Memory B cell (primary cell): ENCODE measurements at places on chromosomes 5 and 9.

GRCh38 chr5:80406980-80407734 is 707 bp upstream of the ZFYVE16 start:
- no peak for DNase-seq
- H3K36me3 ChIP-seq = no peaks in the 10 kb centered on the region
- peak overlapping the region; percentile 96 for H3K4me3 ChIP-seq
- H3K27ac ChIP-seq = peak overlapping the region; percentile 97
- no peaks in the 10 kb centered on the region for H3K27me3 ChIP-seq

DNA sequence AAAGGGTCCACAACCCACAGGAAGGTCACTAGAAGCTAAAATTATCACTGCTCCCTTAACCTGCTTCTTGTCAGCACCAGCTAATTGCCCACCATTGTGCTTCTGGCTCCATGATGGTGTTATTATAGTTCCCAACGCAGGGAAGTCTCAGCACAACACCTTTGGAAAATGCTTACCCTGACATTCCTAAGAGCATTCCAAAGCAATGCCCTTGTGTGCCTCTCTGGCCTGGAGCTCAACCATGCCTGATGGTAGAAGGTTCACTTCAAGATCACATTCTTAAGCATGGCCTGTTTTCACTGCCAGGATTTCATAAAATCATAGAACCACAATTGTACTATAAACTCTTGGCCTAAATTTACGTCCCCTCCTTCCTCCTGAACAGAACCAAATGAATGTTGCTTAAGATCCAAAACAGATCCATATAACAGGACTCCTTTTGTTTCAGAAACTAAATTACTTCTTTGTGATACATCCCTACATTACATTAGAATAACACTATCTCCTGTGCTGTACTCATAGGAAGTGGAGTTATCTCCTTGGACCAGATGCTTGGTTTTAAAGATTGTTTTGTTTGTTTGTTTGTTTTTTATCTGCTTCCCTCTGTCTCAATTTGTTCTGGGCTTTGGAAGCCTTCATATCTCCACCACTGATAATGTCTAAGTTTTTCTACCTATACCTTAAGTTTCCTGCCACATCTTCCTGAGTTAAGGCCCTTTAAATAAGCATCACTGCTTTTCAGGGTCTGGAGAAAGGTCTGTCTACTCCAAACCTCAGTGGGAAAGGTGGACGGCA is 32.1 kb downstream of the ARL15 start:
- H3K4me1 ChIP-seq = peaks cover 8% of the 10 kb centered on the region
- H3K27ac ChIP-seq = no peak overlapping the region
- H3K36me3 ChIP-seq = peaks cover 33% of the 10 kb centered on the region
- no peaks in the 10 kb centered on the region for H3K27me3 ChIP-seq
- H3K4me3 ChIP-seq = no peak overlapping the region
- DNase-seq = no peak

DNA sequence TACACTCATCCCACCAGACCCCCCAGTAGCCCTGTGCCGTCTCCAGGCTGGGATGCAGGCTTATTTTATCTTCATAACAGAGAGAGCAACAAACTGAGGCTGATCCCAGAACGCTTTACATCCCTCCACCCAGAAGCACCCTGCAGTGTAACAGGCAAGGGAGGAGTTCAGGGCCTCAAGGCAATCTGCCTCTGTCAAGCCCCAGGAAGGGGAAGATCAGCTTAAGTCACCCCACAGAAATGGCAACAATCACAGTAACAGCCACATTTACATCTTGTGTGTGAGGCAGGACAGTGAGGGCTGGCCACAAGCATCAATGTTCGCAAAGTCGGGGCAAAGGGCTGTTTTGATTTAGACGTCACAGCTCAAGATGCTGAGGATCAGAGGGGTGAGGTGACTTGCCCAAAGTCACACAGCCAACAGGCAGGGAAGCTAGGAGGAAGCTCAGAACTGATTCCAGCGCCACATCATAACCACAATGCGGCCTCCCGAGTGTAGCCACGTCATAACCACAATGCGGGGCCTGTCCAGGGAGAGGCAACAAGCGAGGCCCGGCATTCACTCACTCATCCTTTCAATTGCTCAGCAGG is 14.4 kb downstream of the STK10 start:
- no peaks in the 10 kb centered on the region for H3K27me3 ChIP-seq
- peaks cover 14% of the 10 kb centered on the region for H3K36me3 ChIP-seq
- no peak for DNase-seq

DNA sequence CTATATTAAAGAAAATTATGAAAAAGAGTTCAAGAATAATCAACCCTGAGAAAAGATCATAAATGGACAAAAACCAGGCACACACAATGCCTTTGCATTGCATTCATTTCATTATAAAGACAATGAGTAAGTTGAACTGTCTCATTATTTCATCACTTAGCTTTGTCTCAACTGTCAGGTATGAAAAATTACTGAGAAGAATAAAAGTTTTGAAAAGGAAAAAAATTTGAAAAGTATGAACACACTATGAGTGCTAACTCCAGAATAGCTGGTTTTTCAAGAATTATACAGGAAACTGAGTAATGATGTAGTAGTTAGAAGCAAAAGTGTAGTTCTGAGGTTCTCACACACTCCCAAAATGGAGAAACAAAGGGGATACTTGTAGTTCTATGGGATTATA is 16.3 kb upstream of the ANXA1 start:
- H3K27ac ChIP-seq = no peak overlapping the region
- H3K4me1 ChIP-seq = peaks cover 2% of the 10 kb centered on the region
- H3K36me3 ChIP-seq = no peaks in the 10 kb centered on the region
- H3K27me3 ChIP-seq = no peaks in the 10 kb centered on the region
- no peak overlapping the region for H3K4me3 ChIP-seq

GRCh38 chr9:121324316-121324715 is 45.7 kb downstream of the STOM start:
- no peak overlapping the region for H3K27ac ChIP-seq
- no peak for DNase-seq
- peaks cover 2% of the 10 kb centered on the region for H3K4me1 ChIP-seq
- peaks cover 26% of the 10 kb centered on the region for H3K36me3 ChIP-seq

- H3K27me3 ChIP-seq = no peaks in the 10 kb centered on the region
- no peak for DNase-seq
- H3K27ac ChIP-seq = no peak overlapping the region
- H3K4me1 ChIP-seq = peaks cover 7% of the 10 kb centered on the region
- H3K36me3 ChIP-seq = no peaks in the 10 kb centered on the region
Measured at GRCh38 chr5:157620776-157621175, 31.5 kb downstream of the SOX30 start.

- H3K36me3 ChIP-seq = no peaks in the 10 kb centered on the region
- no peak overlapping the region for H3K4me3 ChIP-seq
- H3K27ac ChIP-seq = no peak overlapping the region
- no peaks in the 10 kb centered on the region for H3K27me3 ChIP-seq
Measured at GRCh38 chr5:52491071-52491787, 296.5 kb upstream of the ITGA1 start.

- peak overlapping the region; percentile 96 for H3K27ac ChIP-seq
- DNase-seq = no peak
- peaks cover 15% of the 10 kb centered on the region for H3K4me1 ChIP-seq
- H3K27me3 ChIP-seq = no peaks in the 10 kb centered on the region
Measured at GRCh38 chr5:67004730-67005350, 191.8 kb downstream of the CD180 start.

- no peaks in the 10 kb centered on the region for H3K36me3 ChIP-seq
- peaks cover 3% of the 10 kb centered on the region for H3K4me1 ChIP-seq
- no peak overlapping the region for H3K27ac ChIP-seq
- H3K27me3 ChIP-seq = peaks cover 10% of the 10 kb centered on the region
Measured at GRCh38 chr5:152072091-152072490, 147.4 kb upstream of the GLRA1 start.

- H3K4me3 ChIP-seq = no peak overlapping the region
- H3K27ac ChIP-seq = no peak overlapping the region
- no peaks in the 10 kb centered on the region for H3K36me3 ChIP-seq
- peaks cover under 1% of the 10 kb centered on the region for H3K27me3 ChIP-seq
Measured at GRCh38 chr9:77978086-77978781, 53.4 kb downstream of the GNAQ start.

GRCh38 chr5:128300181-128300580 is 216.6 kb downstream of the SLC12A2 start:
- peaks cover 1% of the 10 kb centered on the region for H3K27me3 ChIP-seq
- no peak overlapping the region for H3K27ac ChIP-seq
